ENCODE measurements at places on chromosomes 16 and 17. TPM values are rescaled to one million over a fixed set of nuclear protein-coding genes. Genes with fewer than 3 reads are reported as not detected.

GRCh38 chr16:72786606-72787005, 261.3 kb downstream of the ZFHX3 start:
- DNase-seq: no peak

GRCh38 chr16:26457095-26457494, 609.6 kb upstream of the C16orf82 start:
- peak; percentile 3 for DNase-seq

DNA sequence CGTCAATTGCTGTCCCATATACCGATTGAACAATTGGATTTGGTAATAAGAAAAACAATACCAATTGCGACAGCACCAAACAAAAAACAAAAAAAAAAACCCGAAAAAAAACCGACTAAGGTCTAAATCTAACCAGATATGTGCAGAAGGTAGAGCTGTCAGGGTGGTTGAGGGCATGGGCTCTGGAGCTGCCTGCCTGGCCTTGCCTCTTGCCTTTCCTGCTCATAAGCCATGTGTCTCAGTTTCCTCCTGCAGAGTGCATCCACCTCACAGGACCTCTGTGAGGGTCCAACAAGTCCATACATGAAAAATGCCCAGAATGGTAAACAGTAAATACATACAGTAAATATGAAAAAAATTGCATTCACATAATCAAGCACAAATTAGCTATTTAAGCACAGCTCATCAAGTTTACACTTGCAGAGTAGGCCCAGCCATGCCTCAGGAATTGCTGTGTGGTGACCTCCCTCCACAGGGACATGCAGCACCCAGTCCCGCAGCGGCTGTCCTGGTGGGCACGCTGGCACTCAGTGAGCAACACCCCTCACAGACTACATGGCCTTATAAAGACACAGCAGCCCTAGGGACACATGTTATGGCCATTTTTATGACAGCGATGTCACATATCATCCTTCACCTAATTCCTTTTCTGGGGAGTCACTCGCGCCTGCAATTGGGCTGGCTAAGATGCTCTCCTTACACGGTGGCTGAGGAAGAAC, 17.9 kb downstream of the TBC1D28 start:
- no peak for DNase-seq

DNA sequence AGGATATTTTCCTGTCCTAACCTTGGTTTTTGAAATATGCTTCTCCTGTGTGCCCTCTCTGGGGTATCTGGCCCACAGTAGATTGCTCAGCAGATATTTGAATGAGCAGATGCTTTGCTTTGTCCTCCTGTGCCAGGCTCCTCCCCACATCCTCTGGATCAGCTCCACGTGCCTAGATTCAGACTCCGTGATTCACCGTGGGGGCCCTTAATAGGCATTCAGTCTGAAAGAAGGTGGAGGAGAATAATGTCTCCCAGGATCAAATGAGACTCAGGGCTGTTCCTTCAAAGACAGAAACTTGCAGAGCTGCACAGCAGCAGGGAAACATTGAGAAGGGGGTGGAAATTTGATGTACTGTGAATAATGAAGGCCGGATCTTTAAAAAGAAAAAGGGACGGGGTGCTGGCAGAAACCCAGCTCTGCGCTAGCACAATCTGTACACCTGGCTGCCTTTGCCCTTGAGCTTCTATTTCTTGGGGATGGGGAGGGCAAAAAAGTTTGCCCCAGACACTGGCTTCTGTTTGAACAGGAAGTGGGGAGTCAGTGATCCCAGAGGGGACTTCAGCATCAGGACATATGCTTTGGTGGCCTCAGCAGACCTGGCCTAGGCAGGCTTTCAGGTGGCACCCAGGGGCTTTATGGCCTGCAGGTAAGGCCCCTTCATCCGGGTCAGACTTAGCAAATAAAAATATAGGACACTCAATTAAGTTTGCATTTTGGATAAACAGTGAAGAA, 15.9 kb upstream of the SLC12A3 start:
- DNase-seq: no peak

- DNase-seq: no peak
Observed at GRCh38 chr17:64015447-64015846, 5.0 kb downstream of the ICAM2 start.

- DNase-seq: no peak
Observed at GRCh38 chr16:57998486-57998885, 2.0 kb downstream of the ZNF319 start.

GRCh38 chr17:80751946-80752581, 207.4 kb downstream of the RPTOR start:
- no peak for DNase-seq

DNA sequence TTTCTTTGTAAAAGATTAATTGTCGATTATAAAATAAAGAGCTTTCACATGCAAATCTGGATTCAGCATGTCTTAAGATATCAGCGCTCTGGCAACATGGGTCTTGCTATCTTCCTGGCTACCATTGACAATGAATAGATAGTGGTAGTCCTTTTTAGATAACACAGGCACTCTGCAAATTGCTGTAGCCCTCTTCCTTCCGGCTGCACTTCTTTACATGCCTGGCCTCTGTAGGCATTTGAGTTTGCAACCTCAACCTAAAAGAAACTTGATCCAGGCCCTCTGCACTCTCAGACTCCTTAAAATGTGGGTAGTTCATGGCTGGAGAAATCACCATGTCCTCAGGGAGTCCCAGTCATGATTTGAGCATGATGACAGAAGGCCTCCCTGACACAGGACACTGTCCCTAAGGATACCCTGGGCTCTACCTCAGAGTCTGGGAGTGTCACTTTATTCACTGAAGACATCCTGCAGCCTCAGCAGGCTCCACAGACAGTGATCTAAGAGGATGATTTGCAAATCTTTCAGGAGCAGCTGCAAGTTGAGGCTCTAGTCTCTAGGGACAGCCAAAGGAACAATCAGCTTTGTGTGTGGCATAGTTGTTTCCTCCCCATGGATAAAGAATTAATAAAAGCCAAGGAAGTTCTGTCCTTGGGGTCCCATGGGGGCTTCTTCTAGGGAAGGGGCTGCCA, 529.4 kb downstream of the RBFOX1 start:
- DNase-seq: no peak

DNA sequence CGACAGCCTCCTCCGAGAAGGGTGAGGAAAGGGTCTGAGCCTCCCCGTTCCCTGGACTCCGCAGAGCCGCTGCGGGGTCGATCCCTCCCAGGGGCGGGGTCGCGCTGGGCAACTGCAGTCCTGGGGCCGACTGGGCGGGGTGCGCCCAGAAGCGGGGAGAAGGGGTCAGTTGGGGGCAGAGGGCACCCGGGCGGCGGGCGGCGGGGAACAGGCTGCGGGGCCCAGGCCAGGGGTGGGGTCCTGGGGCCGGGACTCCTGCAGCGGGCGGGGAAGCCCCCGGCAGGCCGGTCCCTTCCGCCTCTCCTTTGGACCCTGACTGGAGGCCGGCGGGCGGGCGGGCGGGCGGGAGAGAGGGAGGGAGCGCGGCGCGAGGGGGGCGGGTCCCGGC, 352 bp downstream of the GGNBP2 start:
- no peak for DNase-seq

ZNF423 gene
- total RNA-seq: 4.7 TPM

PHF23 gene
- 33.7 TPM for total RNA-seq

ODF4 gene
- total RNA-seq: not detected

CCL7 gene
- not detected for total RNA-seq

Data from occipital lobe (tissue), 3 donors.